LNCaP clone FGC (cell line): ENCODE measurements at places on chromosomes 2 and 18.
A peak's percentile ranks its signal among the peaks of the same experiment; 100 is the strongest.

GRCh38 chr18:28588884-28589549, 412.1 kb upstream of the CDH2 start:
- DNase-seq = no peak

DNA sequence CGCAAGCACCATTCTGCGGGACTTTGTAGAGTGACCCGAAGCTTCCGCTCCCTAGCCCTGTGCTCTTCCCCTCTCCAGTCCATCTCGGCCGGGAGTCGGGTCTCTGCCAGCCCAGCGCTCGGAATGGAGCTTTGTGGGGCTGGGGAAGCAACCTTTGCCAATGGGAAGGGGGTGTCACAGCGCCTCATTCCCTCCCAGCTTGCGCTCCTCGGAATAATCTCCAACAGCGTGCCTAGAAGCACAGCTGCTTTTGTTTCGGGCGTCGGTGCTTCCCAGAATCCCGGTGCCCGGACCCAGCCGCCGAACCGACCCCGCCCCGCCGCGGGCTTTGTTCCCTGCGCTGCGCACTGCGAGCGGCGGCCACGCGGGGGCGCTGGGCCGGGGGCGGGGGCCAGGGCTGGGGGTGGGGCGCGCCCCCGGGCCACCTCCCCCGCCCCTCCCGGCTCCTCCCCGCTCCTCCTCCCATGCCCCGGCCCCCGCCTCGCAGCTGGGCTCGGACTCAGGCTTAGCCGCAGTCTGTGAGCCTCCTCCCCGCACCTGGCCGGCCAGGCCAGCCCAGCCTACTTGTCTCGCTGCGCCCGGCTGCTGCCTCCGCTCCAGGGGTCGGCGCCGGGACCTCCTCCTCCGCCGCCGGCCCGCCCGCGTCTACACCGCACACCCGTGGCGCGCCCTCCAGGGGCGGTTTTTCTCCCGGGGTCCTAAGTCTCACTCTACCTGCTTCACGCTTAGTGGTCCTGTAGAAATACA, 77.7 kb upstream of the SMAD2 start:
- DNase-seq = peak; percentile 27

DNA sequence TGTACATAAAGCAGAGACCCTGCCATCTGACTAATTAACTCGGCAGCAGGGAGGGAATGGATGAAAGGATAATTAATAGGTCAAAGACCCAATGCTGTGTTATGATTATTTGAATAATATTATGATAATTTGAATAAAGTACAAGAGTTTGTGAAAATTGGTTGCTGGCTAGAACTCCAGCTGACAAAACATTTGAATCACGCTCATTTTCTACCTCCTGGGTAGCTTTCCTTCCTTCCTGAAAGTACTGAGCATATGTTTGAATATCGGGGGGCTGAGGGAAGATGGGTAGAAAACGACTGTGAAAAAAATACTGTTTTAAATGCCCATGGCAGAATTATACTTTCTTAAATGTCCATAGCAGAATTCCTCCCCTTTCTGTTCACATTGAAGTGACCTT, 243.6 kb upstream of the RBMS1 start:
- no peak for DNase-seq

DNA sequence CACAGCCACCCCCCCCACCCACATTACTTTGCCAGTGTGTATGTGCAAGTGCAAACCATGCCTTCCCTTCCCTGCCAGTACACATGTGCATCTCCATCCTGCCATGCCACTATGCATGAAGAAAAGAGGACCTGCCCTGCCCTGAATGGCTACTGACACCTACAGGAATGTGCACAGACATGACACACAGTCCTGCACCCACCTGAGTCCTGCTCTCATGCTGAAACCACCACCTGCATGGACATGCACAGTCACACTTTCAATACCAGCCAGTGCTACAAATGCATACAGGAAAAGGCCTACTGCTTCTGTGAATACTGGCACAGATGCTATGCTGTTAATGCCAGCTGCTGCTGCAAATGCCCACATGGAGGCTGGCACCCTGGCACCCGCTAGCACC, 334.4 kb upstream of the DLGAP1 start:
- DNase-seq = no peak

GRCh38 chr2:161709428-161709827, 85.2 kb downstream of the SLC4A10 start:
- no peak for DNase-seq

- no peak for DNase-seq
These were observed 32.5 kb downstream of the DARS1 start for GRCh38 chr2:135952891-135953290.

DNA sequence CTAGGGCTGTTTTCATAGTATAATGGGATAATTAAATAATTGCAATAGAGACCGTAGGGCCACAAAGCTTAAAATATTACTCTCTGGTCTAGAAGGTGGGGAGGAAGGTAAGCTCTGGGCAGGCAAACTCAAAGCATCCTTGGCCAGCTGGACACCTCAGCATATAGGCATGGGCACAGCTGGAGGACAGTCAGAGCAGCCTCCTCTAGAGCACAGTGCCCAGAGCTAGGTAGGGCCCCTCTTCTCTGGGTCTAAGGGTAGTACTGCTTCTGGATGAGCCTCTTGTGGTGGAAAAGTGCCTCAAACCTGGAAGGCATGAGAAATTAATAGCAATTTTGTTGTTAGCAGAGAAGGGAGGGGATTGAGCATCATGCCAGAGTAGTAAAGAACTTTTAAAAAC, 291.3 kb upstream of the FBXO11 start:
- no peak for DNase-seq

DNA sequence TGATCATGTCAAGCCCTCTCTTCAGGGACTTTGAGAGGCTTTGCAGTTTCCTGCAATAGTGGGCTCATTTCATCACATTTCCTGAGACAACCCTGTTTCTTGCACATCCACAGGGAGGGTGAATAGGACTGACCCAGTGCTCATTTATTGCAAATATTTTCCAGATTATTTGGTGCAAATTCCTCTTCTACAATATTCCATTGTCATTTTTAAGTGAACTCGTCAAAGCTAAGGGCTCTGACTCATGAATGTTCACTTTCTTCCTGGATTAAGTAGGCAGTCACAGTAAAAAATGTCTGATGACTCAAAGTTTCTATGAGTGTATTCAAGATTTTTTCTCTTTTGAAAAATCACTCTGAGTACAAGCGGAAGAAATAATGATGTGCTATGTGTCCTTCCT, 225.5 kb upstream of the GALNT5 start:
- DNase-seq = no peak

- DNase-seq = peak; percentile 76
These were observed 31.4 kb downstream of the KCNJ13 start for GRCh38 chr2:232744963-232745362.

DNA sequence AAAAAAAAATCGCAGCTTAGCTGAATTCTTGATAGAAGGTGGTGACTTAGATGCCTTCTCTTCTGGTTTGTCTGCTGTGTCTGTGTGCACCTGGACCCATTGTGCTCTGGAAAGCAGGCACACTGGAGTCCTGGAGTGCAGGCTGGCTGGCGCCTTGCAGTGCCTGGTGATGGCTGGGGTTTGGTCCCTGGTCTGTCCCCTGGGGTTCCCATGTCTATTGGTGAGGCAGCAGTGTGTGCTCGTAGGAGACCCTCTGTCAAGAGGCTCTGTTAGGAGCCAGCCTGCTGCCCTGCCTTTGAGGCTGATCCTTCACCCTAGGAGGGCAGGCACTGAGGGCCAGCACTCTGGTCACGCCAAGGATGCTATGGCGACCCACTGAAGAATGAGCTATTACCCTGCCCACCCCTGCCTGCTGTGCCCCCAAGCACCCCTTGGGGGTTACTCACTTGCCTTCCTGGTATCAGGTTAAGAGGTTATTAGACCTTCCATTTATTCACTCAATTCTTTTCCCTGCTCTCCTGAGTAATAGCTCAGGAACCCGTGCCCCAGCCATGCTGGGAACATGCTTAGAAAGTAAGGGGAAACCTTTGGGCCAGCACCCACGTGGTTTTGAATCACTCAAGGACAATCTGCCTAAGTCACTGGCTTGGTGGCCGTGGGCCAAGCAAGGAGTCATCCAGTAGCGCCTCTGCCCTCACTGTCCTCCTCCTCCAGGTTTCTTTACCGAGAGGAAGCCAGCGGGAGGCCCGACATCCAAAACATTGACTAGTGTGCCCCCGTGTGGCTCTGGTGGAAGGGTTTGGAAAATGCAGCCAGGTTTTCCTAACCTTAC, 284.5 kb downstream of the PRKCE start:
- DNase-seq = peak; percentile 86

GRCh38 chr2:11481789-11482472, 16.0 kb upstream of the E2F6 start:
- no peak for DNase-seq

DNA sequence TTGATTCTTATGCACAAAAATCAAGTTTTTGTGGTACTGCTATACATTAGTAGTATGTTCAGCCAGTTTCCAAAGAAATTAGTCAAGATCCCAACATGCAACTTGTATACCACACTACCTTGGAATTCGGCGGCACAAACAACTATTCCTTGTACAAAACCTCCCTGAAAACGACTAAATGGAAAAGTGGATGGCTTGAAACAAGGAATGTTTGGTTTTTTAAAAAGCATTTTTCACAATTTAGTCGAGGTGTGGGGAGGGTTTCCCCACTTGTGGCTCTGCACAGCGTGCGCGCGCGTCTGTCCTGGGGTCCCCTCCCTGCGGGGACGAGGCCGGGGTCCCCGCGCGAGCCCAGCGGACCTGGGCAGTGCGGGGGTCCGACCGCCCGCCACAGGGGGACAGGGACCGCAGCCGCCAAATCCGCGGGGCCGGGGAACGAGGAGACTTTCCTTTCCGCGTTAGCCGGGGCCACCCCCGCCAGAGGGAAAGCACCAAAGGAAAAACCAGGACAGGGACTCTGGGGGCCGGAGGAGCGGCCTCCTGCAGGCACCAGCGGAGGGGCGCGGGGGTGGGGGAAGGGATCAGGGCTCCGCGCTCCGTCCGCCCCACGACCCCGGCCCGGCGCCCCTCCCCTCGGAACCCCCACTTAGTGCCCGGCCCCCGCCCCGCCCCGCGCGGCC, 534 bp upstream of the SOCS6 start:
- no peak for DNase-seq

GRCh38 chr2:37916512-37917082, 8.5 kb upstream of the RMDN2 start:
- DNase-seq = peak; percentile 48

DNA sequence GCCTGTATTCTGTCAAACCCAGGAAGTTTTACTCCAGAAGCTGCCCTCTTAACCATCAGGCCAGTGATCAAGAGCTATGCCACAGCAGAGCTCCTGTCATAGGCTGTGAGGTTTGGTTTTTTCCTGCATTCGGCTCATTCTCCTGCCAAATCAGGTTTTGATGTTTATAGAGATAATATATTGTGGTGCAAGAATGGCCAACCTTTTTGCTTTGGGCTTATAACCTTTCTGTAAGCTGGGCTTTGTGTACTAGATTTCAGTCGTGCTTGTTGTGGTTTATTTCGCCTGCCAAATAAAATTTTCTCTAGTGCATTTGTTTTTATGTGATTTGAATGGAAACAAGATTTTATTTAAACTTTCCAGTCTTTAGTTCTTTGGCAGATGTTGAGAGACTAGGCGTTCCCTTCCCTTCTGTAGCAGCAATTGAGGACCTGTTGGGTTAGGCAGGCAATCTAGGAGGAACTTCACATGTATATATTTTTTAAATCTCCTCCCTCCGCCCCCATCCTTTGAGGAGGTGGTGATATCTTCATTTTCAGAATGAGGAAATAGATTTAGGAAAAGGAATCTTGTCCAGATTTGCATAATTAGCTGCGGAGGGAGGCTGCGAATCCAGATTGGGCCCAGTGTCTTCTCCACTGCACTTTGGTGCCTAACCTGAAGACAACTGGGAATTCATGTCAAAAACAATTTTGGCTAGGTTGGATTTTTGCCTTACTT, 2.6 kb downstream of the KDM3A start:
- no peak for DNase-seq

GRCh38 chr2:167790781-167791450, 456.5 kb downstream of the STK39 start:
- no peak for DNase-seq

DNA sequence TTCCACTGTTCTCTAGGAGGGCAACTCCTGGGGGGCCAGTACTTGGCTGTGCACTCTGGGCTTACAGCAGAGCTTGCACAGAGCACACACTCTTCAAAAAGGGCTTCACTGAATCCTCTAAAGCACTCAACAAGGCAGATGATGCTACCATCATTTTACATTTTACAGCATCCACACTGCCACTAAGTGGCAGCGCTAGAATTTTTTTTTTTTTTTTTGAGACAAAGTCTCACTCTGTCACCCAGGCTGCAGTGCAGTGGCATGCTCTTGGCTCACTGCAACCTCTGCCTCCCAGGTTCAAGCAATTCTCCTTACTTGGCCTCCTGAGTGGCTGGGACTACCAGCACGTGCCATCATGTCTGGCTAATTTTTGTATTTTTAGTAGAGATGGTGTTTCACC, 8.6 kb downstream of the AMMECR1L start:
- no peak for DNase-seq

GRCh38 chr2:62994206-62994605, 56.4 kb upstream of the OTX1 start:
- DNase-seq = no peak

GRCh38 chr2:33782395-33783230, 183.5 kb upstream of the FAM98A start:
- no peak for DNase-seq

GRCh38 chr18:43757273-43757672, 480.0 kb upstream of the SYT4 start:
- no peak for DNase-seq

GRCh38 chr2:73746015-73746876, 9.1 kb upstream of the TPRKB start:
- no peak for DNase-seq

GRCh38 chr2:28975671-28976070, 5.4 kb upstream of the TOGARAM2 start:
- no peak for DNase-seq

DNA sequence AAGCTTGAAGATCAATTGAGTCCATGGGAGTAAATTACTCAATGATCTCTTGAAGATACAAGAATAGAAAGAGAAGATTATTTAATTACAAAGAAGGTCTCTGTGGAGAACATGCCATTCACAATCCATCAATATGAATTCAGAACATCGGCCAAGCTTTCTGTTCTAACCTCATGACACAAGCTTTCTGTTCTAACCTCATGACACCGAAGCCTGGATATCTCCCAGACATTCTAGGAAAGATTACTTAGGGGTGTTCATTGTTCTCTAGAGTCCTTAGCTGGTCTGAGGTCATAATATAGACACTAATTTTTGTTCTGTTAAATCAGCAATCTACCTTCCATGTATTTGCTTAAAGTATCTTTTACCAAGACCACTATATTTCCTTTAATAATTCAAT, 95.5 kb downstream of the RDH14 start:
- no peak for DNase-seq

GRCh38 chr2:162824304-162824703, 14.3 kb downstream of the KCNH7 start:
- no peak for DNase-seq

- no peak for DNase-seq
These were observed 128.2 kb upstream of the DNAJC10 start for GRCh38 chr2:182587831-182588230.
